ENCODE measurements at places on chromosomes 13 and 19.
A peak's percentile ranks its signal among the peaks of the same experiment; 100 is the strongest.

GRCh38 chr13:23146006-23146405 is 34.8 kb upstream of the SGCG start:
- DNase-seq, result no peak

- DNase-seq, result peak; percentile 85
Measured at GRCh38 chr19:862581-863314, 3.3 kb downstream of the CFD start.

DNA sequence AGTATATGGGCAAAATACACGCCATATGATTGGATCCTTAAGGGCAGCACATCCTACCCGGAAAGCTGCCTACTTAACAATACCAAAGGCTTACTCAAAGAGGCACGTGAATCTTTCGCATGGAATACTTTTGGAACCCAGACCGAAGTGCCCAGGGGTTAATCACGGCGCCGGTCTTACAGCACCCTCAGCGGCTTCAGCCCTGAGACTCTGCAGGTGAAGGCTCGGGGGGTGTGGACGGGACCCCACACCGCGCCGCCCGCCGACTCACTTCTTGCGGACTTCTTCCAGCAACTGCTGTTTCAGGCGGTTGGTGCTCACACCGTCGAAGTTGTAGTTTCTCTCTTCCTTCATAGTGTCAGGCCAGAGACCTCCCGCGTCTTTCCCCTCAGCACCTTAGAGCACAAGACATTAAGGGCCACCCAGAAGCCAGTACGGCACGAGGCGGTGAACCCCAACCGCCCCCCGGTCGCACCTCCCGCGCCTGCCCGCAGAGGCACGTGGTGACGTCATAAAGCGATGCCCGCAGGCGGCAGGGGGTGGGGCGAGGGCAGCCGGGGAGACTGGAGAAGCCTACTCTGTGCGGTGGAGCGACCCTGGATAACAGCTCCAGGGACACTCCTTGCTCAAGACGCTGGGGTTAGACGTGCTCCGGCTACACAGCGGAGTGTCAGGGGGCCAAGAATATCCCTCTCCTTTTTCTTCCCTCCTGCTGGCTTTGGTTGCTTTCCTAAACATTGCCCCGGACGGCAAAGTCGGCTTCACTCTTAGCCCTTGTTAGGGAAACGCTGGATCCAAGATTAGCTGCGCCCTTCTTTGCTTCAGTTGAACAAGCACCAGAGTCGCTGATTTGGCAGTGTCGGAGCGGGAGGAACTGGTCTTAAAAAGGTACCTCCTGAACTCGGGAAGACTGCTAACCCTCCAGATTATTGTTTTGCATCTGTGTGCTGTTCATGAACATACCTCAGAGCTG is at the start of gene CCDC169:
CCDC169 (minus strand) TSS at position 449 of the 973 bp plus-strand sequence; CDS start at position 354, 95 bp downstream.
- peak; percentile 66 for DNase-seq

DNA sequence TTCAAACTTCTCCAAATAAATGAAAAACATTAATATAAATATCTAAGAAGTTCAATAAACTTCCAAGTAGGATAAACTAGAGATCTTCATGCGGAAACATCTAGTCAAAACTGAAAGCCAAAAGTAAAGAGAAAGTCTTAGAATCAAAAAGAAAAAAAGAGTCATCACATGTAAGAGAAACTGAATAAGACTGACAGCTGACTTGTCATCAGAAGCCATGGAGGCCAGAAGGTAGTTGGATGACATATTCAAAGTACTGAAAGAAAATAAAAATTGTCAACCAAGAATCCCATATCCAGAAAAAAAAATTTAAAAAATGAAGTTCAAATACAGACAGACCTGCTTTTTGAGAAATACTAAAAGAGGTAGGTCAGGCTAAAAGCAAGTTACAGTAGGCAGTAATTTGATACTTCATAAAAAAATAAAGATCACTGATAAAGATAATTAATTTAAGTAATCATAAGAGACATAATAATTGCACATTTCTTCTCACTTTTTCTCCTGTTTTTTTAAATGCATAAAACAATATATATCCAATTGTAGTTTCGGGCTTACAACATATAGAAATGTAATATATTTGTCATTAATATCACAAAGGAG is 327.6 kb upstream of the PCDH9 start:
- DNase-seq, result no peak

- no peak for DNase-seq
Measured at GRCh38 chr19:38346837-38347236, 11.2 kb downstream of the CATSPERG start.

DNA sequence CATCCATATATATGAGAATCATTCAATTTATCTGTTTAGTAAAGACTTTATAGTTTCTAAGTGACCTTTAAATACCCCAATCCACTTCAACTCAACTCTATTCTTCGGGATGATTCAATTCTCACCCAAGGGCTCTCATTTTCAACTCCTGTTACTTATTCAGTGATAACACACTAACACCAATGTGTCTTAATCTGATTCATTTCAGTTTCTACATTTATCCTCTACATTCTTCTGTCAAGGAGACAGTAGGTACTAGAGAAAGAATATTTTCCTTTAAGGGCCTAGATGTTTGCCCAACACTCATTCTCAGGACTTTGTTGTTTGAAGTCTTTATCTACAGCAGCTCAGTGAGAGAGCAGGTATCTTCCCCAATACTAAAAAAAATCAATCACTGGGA is 7.1 kb downstream of the ARGLU1 start:
- DNase-seq, result no peak

All from CD4-positive, alpha-beta T cell treated with Interleukin-10 for 1 hour (primary cell).